Omental fat pad (tissue), 4 donors: ENCODE measurements at places on chromosomes 7 and 10.

- DNase-seq, result no peak
Observed at GRCh38 chr10:19918794-19919193, 102.6 kb downstream of the PLXDC2 start.

DNA sequence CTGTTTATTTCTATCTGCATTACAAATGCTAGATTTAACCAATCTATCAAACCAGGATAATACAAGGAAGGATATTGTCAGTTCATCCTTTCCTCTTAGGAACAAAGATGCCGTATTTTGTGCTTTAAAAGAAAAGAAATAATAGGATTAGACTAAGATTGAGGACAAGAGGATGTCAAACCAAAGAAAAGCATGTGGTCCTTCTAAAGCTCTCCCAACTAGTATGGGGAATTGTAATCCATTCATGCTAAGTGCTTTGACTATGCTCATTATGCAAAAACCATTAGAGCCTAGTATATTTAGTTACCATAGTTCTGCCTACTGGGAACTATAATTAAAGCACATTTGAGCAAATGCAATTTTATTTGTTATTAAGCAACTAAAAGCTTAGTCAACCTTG is 280.2 kb downstream of the GRM8 start:
- no peak for DNase-seq

DNA sequence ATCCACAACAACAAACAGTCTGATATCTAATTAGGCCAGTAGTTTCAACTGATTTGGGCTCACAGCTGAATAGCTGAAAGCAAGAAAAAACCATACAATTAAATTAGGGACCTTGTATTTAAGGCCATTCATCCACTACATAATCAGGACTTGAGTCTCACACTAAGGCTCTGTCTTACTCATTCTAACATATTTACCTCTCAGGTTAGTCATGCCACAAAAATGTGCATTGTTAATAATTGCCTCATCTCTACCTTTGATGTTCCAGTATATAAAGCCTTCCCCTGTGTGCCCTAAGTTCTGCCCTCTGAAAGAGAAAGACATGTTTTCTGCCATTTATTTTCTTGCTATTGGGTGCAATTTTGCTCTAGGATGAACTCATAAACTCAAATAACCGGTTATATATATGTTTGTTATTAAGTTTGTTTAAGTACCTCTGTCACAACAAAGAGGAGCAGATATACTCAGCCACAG is 5.3 kb upstream of the C1GALT1 start:
- DNase-seq, result no peak

DNA sequence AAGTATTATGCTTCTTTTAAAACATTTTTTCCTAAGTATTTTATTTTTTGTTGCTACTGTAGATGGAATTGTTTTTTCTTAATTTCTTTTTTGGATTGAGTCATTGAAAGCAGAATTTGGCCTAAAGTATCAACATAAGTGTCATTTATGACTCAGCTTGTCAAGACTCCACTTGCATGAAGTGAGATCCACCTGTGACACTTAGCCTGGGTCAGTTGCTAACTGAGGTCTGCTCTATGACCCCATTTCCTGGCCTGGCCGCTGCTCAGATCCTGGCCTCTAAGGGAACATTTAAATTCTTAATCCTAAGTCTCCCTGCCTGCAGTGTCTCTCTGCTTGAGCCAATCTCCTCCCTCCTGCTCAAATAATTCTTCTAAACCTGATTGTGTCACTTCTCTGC is 35.5 kb downstream of the TMEM270 start:
- no peak for DNase-seq

DNA sequence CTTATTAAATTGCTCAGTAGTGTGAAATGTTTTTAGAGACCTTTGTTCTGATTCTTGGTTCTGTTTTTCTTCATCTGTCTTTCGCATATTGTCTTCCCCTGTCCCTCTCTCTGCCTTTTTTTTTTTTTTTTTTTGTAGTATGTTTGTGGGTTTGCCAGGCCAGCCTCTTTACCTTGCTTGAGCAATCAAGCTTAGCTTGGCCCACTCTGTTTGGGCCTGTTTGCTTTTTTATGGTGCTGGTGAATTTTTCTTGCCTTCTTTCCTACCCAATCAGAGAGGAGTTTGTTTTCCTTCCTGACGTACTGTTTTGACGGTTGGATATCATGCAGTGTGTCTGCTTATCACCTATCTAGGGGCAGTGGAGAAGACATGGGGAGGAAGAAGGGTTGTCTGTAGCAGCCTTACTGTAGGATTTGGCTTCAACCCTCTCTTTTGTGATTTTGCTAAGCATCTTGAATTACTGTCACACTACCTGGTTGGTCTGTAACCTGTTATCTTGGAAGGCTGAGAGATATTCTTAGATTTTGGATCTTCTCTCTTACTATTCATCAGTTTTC is 64.0 kb downstream of the BBS9 start:
- DNase-seq, result no peak

DNA sequence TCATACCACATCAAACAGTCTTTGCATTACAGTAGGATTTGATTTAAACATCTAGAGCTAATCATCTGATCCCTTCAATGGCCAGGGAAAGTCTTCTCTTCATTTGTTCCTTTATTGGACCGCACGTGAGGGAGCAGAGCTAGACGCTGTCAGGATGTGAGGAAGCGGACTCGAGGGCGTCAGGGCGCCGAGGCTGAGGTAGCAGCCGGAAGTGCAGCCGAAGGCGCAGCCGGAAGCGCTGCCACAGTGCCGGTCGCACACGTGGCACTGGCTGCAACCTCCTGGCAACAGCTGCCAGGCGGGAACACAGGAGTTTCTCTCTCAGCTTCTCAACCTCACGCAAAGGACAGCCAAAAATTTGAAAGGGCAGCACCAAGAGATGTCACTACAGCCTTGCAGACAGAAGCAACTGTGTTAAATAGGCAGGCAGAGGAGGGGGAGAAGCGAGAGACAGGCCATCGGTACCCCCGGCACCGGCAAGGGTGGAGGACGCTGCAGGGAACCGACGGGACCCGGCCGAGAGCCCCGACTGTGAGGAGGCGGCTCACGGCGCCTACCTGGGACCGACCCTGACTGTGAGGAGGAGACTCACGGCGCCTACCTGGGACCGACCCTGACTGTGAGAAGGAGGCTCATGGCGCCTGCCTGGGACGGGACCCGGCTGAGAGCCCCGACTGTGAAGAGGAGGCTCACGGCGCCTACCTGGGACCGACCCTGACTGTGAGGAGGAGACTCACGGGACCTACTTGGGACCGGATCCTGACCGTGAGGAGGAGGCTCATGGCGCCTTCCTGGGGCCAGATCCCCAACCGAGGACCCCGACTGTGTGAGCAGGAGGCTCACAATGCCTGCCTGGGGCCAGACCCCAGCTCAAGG is 32.3 kb downstream of the VIPR2 start:
- DNase-seq, result no peak

- no peak for DNase-seq
Observed at GRCh38 chr10:121205625-121206024, 354.5 kb downstream of the WDR11 start.

- DNase-seq, result no peak
Observed at GRCh38 chr7:149854611-149855360, 16.6 kb downstream of the ZNF862 start.

DNA sequence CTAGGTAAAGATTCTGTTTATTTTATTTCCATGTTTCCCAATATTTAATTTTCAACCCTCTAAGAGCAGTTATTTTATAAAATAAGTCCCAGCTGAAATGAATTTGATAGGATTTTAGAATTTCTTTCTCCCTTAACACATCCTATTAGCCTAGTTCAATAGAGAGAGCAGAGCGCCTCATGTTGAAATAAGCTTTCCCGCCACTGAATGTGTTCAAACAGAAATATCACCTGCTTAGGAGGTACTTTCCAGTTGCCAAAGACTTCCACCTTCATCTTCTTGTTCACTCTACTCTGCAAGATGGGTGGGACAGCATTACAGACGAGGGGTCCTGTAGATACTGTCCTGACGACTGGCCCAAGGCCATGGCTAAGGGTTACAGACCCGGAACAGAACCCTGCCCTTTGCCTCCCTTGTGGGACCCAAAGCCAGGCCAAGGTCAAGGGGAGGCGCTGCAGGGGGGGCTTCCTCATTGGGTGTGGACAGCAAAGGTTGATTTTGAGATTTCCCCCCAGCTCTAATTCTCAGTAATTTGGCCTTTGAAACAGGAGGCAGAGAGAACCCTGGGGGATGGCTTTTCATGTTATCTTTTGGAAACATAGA is 62.0 kb downstream of the PARP12 start:
- no peak for DNase-seq

GRCh38 chr7:132150711-132151110 is 425.6 kb downstream of the PLXNA4 start:
- DNase-seq, result no peak

- no peak for DNase-seq
Observed at GRCh38 chr7:333393-333764, 43.4 kb downstream of the FOXL3 start.

- DNase-seq, result no peak
Observed at GRCh38 chr7:50095634-50096033, 2.6 kb upstream of the ZPBP start.

GRCh38 chr10:48512861-48513260 is 92.0 kb downstream of the ARHGAP22 start:
- DNase-seq, result no peak

DNA sequence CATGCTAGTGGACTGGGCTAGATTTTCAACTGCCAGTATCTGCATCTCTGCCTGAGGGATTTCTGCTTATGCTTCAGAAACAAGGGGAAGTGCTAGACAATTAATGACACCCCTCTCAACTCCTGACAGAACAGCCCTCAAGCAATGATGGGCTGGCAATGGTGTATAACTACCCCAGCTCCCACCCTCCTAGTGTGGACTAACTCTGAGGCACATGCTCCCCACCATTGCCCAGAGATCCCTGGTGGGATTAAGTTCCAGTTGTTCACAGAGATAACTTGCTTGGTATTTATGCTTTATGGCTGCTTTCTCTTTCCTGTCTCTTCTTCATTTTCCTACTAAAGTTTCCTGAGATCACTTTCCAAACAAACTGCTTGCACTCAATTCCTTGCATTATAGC is 113.5 kb downstream of the RPS24 start:
- DNase-seq, result no peak

GRCh38 chr7:86733783-86734182 is 90.1 kb downstream of the GRM3 start:
- DNase-seq, result no peak

GRCh38 chr10:74096777-74097176 is 53.9 kb downstream of the AP3M1 start:
- no peak for DNase-seq
